ENCODE measurements at places on chromosomes 5 and 9.
A peak's percentile ranks its signal among the peaks of the same experiment; 100 is the strongest.

DNA sequence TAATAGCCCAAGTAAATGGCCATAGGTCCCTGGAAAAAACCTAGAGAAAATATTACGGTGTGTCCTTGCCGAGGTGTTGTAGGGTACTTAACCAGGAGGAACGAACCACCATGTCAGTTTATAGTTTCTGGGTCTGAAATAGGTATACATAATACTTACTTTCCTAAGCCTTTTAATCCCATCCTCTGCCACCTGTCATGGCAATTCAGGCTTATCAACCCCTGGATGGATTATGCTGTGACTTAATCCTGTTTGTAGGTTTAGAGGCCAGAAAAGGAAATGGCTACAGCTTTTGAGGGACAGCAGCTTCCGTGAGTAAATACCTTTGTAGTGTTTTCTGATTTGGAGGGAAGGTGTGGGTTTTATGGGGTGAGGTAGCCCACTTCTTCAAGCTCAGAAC, 89.1 kb upstream of the PTPRD start:
- DNase-seq: no peak

- DNase-seq: peak; percentile 51
Measured at GRCh38 chr5:174559141-174559540, 165.2 kb upstream of the MSX2 start.

DNA sequence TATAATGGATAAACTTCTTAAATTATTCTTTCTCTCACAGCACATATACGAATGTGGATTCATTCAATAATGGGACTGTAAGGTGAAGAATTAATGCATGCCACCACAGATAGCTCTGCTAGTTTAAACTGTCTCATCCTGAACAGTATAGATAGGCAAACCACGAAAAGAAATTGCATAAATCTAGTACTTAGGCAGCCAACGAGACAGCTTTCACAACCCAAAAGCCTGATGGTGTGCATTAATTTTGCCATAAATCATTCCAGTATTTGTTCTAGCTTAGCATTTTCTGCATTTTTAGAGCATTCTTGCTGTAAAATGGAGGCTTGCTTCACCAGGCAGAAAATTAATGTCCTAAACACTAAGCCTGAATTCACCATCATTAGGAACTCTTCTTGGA, 834.2 kb upstream of the DMAC1 start:
- DNase-seq: no peak

DNA sequence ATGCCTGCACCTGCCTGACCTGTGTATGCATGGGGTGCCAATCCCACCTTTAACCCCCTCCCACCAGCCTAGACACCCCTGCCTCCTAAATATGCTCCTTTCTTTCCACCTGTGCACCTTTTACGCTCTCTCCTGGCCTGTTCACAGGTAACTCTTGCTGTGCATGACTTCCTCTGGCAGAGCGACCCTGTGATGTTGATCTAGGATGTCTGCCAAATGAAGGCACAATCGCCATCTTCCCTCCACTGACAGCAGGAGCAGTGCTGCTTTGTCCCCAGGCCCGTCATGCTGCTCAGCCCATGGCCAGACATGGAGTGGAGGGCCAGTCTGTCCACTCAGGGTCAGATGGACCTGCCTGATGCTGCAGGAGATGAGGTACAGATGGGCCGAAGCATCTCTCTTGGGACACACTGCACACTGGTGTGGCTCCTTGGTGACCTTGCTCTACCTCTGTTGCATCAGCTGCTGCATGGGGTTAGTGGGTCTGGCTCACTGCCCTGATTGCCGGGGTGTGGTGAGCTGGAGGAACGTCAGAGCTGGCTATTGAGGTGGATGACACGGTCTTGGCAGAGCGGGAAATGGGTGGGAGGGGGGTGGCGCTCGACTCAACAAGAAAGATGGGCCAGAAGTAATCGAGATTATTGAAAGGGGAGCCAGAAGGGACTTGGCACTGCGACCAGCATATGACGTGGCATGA, 101.7 kb upstream of the PITX1 start:
- peak; percentile 23 for DNase-seq

- DNase-seq: no peak
Measured at GRCh38 chr5:45454114-45454513, 242.1 kb downstream of the HCN1 start.

DNA sequence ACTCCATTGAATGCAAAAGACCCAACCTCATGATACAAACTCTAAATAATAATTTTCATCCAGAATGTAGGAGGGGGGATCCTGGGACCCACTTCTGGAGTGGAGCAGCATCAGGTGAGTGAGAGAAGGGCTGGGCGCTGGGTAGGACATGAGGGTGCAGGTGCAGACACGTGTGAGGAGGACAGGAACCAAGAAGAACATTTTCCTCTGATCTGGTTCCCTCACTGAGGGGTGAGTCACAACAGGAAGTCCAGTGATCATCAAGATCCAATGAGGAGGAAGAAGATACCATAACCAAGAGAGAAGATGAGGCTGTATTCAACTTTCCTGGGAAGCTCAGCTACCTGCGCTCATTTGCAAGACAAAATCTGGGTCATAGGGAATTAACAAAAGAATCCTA, 57.4 kb downstream of the SFXN1 start:
- DNase-seq: no peak

DNA sequence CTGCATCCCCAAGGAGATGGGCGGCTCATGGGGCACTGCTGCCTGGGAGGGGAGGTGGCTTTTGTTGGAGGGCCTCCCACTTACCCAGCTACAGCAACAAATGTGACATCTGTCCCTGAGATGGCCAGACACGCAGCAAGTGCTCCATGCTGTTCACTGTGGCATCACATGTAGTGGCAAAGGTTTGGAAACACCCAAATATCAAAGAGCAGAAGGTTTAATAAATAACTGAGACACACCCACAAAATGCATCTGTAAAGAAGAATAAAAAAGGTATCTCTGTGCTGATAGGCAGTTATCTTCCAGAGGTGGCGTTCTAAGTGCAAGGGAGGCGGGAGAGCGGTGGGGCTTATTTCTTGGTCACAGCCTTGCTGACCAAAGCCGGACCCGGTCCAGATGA, 23.3 kb upstream of the CLPTM1L start:
- DNase-seq: no peak

GRCh38 chr5:151897896-151898295, 26.8 kb downstream of the GLRA1 start:
- peak; percentile 36 for DNase-seq

GRCh38 chr5:50445296-50445949, 4.3 kb upstream of the EMB start:
- no peak for DNase-seq

- no peak for DNase-seq
Measured at GRCh38 chr9:97367729-97368128, 44.2 kb upstream of the TDRD7 start.

- peak; percentile 92 for DNase-seq
Measured at GRCh38 chr5:68554571-68555279, 339.2 kb downstream of the PIK3R1 start.

- DNase-seq: peak; percentile 12
Measured at GRCh38 chr9:17422994-17423680, 155.7 kb upstream of the SH3GL2 start.

GRCh38 chr9:136671646-136672430, 9.1 kb downstream of the EGFL7 start:
- no peak for DNase-seq

- peak; percentile 42 for DNase-seq
Measured at GRCh38 chr5:37847978-37848425, 8.2 kb upstream of the GDNF start.

GRCh38 chr5:107929080-107929479, 258.3 kb upstream of the EFNA5 start:
- no peak for DNase-seq

- no peak for DNase-seq
Measured at GRCh38 chr9:81652058-81652687, 37.2 kb downstream of the TLE1 start.

- no peak for DNase-seq
Measured at GRCh38 chr9:73146111-73146815, 5.4 kb upstream of the ANXA1 start.

- DNase-seq: peak; percentile 62
Measured at GRCh38 chr5:74040811-74041491, 415.0 kb downstream of the ARHGEF28 start.

GRCh38 chr9:83625178-83625577, 2.2 kb downstream of the IDNK start:
- DNase-seq: no peak

DNA sequence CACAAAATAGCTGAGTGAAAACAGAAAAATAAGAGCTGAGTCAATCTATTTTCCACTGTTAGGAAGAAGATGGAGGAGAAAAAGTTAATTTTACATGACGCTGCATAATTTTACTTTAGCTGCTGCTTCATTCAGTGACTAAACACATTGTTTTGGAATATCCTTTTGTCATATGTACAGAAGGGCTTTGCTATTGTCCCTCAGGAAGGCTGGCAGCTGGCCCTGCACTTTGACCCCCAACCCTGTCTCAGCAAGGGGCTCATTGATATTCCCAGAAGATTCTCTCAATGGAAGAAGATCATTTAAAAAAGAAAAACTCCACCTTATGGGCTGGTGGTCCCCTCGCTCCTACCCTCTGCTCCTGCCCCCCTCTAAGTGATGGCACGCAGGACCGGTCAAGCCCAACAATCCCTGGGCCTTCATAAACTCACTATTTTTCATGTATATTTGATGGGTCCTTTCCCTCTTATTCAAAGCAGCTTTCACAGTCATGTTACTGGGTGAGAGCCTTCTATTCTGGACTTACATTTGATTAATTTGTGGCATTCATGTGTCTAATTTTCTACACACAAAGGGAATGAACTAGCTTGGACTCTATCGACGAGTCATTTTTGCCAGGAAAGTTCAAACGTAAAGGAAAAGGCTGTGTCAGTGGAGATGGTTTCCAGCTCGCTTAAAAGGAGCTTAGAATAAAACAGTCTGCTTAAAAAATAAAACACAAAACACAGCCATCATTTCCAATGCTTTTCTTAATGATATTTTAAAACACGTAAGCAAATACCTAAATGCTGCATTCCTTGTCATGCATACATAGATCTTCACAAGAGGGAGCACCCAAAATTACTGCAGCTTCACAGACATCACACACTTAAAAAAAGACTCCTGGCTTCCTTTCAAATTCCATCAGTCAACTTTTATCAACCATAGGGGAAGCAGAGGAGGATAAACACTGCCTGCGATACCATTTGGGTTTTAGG, 104.7 kb downstream of the EFNA5 start:
- DNase-seq: no peak

- no peak for DNase-seq
Measured at GRCh38 chr5:42514754-42515153, 91.5 kb downstream of the GHR start.

DNA sequence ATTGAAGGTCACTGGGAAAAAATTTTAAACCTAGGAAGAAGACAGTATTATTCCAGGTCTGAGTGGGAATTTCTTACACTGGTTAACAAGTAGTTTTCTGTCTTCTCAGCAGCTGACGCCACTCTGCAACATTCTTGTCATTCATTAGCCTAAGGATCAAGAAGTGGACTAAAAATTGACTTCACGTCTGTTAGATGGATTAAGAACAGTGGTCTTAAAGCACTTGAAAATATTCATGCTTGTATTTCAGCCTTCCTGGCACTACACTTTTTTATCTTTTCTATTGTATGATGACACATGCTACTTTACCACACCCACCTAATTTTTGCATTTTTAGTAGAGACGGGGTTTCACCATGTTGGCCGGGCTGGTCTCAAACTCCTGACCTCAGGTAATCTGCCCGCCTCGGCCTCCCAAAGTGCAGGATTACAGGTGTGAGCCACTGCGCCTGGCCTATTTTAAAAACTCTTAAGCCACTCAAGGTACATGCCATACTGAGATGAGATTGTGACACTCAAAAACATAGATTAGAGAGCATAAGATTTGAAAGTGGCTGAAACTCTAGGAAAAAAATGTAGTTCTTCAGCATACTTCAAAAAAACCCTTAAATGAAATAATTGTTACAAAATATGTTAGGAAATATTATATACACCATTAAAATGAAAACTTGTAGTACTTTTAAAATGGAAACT, 8.4 kb downstream of the MATR3 start:
- no peak for DNase-seq

GRCh38 chr5:96868603-96869371, 7.5 kb upstream of the ERAP2 start:
- DNase-seq: peak; percentile 65

GRCh38 chr5:160118349-160119141, 705 bp downstream of the PWWP2A start:
- DNase-seq: no peak

DNA sequence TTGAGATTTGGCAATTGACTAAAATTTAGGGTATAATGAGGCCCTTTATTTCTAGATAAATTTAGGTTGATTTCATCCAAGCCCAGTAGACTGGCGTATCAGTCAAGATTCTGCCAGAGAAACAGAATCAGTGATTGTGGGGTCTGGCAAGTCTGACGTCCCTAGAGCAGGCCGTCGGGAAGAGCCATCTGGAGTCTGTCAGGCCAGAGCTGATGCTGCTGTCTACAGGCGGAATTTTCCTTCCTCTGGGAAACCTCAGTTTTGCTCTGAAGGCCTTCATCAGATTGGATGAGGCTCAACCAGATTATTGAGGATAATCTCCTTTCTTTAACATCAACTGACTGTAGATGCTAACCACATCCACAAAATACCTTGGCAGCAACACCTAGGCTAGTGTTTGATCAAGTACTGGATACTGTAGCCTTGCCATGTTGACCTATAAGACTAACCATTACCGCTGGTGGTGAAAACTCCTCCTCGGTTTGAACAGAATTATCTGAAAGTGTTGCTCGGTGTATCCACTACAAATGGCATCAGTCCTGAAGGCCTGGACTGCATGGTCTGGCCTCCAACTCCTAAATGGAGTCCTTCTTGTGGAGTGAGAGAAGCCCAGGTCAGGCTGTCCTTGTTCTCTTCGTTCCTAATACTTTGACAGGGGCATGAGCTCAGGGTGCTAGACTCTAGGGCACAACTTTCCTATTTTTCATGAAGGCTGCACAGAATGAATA, 83.2 kb upstream of the ANKH start:
- DNase-seq: no peak

DNA sequence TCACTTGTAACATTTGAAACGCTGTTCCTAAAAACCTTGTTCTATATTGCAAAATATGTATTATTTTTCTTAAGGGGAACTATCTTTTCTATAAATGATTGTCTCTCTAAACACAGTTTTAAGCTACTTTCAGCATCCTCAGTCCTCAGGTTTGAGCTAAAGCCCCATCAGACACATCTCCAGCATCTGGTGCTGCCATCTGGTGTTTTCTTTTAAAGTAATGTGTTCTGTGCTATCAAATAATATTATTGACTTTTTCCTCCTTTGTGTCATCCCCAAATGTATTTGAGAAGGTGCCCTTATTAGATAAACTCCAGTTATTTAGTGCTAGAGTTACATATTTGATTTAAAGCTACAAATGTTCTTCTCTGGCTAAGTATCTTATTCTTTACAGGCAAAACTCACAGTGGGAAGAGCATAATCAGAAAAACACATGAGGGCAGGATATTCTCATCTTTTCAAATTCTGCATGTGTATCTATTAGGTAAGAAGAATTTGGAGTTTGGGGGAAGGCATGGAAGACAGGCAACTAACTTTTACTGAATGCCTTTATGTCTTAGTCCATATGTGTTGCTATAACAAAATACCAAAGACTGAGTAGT, 27.5 kb downstream of the ZNF474 start:
- DNase-seq: peak; percentile 64

DNA sequence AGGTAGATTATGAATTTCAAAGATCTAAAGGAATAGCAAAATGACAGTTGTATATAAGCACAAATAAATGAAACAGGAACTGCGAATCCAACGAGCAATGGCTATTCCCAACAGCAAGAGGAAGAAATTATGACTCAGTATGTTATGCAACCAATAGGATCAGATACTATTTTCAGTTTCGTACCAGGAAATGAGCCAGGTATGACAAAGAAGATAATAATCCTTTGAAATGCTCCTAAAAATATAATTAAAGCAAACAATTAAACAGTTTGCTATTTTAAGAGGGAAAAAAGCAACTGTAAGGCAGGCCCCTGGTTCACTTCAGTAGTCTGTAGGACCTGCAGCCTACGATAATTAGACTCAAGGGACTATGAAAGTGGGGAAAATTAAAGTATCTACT, 58.9 kb downstream of the AUH start:
- peak; percentile 86 for DNase-seq
